ENCODE measurements at places on chromosomes 12 and 14.
A peak's percentile ranks its signal among the peaks of the same experiment; 100 is the strongest.

DNA sequence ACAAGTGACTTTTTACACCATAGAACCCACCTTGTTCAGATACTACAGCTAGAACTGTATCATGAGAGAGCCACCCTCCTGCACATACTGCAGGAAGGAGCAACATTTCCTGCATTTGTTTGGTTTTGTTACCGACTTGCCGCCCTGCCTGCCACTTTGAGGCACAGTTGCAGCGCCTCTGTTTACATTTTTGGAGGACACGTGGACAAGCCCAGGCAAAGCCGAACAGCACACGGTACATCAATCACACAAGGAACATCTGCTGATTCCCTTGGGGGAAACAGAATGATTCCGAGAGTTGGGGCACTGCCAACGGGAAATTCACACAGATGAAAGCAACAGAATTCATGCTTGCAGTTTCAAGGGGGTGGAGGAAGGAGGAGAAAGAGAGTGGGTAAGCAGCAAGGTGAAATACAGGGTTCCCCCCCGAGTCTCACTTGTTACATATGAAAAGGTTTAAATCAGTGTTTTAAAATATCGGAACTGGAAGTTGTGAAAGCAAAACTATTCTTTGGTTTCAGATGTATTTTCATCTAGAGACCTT is 110.7 kb downstream of the BTG1 start:
- DNase-seq: peak; percentile 72

DNA sequence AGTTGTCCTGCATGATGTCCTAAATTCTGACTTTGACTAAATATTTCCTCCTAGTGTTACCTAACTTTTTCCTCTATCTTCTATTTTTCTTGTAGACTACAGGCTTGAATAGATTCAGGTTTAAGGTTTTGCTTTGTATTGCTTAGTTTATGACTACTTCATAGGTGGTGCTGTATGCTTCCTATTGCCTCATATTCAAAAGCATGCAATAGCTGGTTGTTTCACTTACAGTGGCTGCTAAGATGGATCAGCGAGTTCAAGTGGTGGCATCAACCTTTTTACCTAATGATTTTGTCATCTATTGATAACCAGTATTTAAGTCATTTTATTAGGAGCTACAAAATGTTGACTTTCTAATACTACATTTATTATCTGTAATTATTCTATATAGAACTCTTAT is 36.3 kb upstream of the BICD1 start:
- DNase-seq: no peak

- no peak for DNase-seq
Observed at GRCh38 chr12:124379938-124380754, 85.3 kb downstream of the RFLNA start.

DNA sequence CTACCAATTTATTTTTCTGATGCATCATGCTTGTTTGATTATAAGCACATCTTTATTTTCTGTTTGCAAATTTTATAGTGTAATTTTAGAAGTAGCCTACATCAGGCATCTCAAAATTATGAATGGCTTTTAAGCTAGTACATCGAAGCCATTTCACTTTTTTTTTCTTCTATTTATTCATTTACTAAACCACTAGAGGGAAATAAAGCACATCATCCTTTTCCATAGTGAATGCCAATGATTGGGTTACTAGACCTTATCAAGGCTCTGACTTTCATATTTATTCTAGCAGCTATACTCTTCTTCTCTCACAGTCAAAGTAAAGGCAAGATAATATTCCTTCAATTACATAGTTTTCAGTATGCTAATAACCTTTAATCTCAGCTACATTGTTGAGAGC is 736.4 kb upstream of the LRFN5 start:
- no peak for DNase-seq

DNA sequence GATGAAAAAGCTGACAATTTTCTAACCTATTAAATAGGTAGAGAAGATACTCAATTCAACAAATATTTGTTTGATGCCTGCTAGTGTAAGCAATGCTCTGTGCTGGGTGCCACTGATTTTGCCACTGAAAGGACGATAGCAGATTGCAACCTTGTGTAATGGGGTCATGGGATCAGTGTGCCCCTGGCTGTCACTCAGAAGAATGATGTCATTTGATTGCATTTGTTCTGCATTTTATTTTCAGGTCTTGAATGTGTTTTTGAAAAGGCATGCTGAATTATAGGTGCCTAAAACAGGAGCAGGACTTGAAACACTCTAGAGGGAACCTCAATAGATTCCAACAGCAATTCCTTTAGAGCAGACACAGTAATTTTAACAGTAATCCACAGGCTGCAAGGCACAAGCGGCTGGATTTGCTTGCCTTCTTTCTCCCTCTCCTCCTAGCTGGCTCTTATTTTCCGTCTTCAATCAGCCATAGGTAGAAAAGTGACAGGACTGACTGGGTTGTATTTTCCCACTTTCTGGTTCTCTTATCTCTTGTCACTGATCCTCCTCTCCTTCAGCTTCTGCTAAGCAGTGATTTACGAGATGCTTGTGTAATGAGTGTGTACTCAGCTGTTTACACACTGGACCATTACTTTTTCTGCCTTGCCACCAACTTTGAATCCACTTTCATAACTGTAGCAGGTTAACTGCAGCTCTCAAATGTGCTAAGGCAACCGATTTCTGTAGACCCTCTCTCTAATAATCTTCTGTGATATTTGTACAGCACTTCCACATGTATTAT is 4.1 kb downstream of the PLXNC1 start:
- peak; percentile 43 for DNase-seq

- no peak for DNase-seq
Observed at GRCh38 chr12:113392988-113393579, 10.6 kb downstream of the SDS start.

- no peak for DNase-seq
Observed at GRCh38 chr12:119314290-119314689, 20.2 kb upstream of the CCDC60 start.

DNA sequence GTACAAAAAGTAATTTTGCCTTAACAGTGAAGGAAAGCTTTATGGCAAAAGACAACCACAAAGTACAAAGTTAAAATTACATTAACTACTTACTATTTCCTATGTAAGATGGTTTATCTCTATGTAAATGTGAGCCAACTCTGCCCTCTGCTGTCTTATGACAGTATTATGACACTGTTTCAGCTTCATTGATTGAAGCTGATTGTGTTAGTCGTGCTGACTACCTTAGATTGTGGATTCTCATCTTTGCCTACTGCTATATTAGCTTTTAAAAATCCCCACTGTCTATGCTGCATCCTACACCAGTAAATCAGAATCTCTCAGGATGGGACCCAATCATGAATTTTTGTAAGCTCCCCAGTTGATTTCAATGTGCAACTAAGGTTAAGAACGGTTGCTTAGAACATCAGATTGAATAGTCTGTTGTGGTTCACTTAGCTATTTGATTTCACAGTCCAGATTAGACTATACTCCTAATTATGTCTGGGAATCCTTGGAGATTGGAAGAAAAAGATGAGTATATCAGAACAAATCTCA is 12.2 kb upstream of the SPTB start:
- no peak for DNase-seq

DNA sequence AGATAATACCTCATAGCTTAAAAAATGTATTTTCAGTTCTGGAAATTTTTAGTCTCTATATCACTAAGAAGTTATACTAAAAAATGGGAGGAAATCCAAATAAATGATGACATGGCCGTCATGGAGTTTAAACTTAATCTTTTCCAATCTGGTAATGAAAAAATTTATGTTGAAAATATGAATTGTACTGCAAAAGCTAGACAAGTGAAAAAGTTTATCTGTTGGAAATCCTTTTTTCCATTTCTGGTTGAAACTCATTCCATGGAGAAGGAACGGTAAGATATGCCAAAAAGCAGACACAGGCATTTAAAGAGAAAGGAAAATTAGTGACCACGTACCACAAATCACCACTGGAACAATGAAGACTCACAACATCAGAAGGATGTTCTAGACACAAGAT is 314.2 kb upstream of the PRICKLE1 start:
- no peak for DNase-seq

DNA sequence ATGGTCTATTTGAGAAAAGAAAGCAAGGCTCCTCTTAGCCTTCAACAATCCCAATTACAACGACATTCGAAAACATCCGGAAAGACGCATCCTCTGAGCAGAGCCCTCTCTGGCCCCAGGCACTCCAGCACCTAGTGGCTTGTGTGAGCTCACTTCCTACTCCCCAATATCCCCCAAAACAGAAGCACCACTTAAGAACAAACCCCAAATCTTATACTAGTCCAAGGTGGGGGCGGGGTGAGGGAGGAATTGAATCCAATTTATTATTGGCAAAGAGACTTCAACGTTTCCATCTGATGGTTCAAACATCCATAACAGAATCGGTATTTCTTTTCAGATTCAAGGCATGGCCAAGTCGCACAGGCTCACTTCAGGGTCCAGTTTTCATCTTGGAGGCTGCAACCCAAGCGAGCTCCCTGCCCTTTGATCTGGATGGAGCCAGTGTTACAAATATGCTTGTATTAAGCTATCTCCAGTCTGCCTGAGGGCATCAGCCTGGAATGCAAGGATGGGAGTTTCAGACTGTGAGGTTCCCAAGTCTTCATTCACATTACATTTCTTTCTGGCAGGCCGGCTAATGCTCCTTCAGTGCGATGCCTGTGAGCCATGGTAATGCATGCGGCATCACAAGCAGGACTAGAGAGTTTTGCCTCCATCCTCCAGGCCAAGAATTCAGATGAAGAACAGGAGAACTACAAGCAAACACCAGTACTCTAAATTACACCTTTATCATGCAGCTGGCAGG is 132.5 kb upstream of the FOXN3 start:
- DNase-seq: no peak

DNA sequence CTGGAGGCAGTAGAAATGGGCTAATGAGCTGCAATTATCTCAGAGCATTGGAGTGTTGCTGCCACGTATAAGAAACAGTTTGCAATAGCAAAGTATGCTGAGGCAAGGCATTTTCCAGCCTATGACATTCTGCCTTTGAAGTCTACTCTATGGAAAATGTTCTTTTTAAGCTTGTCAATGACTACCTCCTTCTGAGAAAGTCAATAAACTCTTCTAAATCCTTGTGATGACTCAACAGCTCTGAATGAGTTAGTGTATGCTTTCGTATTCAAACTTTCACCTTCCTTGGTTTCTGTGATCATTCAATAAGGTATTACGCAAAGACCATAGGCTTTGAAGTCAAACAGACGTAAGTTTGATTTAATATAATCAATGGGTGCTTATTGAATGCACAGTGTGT is 111.2 kb downstream of the CAPZA3 start:
- no peak for DNase-seq

DNA sequence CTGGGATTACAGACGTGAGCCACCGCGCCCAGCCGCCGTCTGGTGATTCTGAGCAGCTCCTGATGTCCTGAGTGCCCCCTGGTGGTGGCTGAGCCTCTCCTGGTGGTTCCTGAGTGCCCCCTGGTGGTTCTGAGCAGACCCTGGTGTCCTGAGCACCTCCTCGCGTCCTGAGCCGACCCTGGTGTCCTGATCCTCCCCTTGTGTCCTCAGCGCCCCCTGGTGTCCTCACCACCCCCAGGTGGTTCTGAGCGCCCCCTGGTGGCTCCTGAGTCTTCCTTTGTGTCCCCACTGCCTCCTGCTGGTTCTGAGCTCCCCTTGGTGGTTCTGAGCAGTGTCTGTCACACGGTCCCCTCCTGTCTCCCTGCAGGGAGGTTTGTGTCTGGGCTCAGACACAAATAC is 1304.9 kb downstream of the TMEM121 start:
- DNase-seq: no peak

DNA sequence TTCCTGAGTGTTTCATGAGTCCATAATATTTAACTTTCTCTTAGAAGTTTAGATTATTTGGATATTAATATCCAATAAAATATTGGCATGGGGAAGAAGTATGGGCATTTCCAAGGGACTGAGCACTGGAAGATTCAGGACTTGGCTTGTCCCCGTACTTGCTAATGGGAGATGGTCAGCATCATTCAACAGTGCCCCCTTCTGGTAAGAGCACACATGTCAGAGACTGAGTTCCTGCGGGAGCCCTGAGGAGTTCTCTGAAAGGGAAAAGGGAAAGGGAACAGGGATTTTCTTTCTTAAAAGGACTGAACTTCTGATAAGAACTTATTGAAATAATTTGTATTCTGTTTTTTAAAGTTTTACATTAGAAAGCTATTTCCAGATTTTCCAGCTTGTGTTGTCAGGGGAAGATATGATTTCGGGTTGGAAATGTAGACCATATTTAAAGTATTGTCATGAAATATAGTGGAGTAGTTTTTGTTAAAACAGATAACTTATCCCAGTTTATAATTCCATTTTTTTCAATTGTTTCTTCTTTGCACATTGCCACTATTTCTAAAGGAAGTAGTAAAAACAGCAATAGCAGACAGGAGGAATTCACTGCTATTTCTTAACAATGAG is 59.8 kb upstream of the C12orf71 start:
- DNase-seq: peak; percentile 68

DNA sequence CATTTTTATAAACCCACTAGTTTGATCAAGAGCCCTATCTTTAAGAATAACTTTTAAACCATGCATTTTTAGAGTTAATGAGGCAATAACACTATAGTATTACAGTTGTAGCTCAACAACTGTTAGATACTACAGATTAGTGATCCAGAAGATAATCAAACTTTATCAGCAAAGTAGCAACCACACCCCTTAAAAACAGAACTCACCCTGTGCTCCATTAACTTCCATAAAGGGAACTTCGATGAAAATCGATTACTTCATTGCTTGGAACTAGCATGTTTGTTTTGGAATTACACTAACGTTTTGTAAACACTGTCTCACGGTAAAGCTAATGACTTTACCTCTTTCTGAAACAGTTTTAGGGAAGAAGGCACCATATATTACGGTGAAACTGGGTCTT is 1.4 kb downstream of the SGPP1 start:
- no peak for DNase-seq

- DNase-seq: no peak
Observed at GRCh38 chr12:132561427-132562156, 48.8 kb downstream of the LRCOL1 start.

DNA sequence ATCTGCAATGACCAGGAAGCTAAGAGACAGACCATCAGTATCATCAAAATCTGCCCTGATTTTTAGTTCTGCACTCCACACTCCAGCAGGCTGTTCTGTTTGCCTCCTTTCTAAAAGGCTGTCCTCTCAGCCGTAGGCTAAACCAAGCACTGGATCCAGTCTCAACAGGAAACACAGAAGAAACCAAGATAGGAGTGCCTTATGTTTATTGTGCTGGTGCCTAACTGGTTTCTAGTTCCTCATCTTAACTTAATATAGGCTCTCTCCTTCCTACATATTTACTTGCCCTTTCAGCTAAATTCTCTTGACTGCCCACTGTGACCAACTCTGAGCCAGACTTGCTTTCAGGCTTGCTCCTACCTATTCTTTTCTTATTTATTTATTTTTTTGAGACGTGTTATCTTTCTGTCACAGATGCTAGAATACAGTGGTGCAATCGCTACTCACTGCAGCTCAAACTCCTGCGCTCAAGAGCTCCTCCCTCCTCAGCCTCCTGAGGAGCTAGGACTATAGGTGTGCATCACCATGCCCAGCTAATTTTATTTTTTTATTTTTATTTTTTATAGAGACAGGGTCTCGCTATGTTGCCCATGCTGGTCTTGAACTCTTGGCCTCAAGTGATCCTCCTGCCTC is 30.8 kb downstream of the GALNT4 start:
- no peak for DNase-seq

- DNase-seq: no peak
Observed at GRCh38 chr14:100717386-100717785, 9.3 kb upstream of the DLK1 start.

GRCh38 chr12:66345956-66346355 is 43.7 kb downstream of the HELB start:
- DNase-seq: no peak

- no peak for DNase-seq
Observed at GRCh38 chr14:102927878-102928411, 5.5 kb downstream of the AMN start.

GRCh38 chr12:114671443-114672411 is 12.2 kb downstream of the TBX3 start:
- no peak for DNase-seq
